Stimulated activated CD8-positive, alpha-beta memory T cell treated with anti-CD3 and anti-CD28 coated beads, Interleukin-12 subunit alpha, Interleukin-12 subunit beta, amount 100 ng/mL, for 4 hours (primary cell): ENCODE measurements at places on chromosomes 3 and 15.

GRCh38 chr15:52193321-52193720, 2.1 kb upstream of the GNB5 start:
- no peak for DNase-seq

DNA sequence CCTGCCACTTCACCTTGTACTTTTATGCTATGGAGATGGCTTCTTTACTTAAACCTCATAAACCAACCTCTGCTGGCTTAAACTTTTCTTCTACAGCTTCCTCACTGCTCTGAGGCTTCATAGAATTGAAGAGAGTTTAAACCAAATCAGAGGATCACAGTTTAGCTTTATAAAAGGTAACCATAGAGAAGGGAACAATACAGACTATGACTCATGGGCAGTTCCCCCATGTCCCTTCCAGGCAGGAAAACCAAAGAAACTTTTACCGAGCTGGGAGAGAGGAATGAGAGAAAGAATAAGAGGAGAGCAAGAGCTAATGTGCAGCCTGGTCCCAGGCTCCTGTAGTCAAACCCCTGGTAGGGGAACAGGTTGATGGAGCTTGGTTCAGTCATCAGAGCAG, 53.9 kb upstream of the NEDD4 start:
- no peak for DNase-seq

- no peak for DNase-seq
Observed at GRCh38 chr15:77515613-77516012, 94.9 kb downstream of the HMG20A start.

DNA sequence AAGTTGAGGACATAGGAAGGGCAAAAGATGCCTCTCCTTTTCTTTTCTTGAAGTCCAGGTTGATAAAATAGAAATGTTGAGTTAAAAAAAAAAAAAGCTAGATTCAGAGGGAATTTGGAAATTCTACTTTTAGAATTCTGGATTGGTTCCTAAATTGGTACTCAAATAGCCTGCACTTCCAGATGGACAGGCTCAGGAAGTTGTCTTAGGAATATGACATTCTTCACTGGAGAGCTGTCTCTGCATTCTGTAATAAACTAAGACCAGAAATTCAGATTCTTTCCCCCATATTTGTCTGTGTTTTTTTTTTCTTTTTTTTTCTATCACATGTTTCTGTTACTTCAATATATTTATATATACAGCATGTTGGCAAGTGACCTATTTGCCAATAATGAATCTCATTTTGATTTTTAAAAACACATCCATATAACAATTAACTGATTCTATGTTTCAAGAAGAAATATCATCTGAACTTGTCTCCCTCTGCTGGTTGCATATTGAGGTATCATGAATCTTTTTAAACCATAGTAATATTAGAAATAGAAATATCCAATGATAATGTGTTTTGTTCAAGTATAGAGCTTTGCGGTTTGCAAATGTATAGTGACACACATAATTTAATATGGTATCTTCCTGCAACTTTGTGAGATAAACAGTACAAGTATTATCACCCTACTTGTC, 8.5 kb upstream of the LSAMP start:
- DNase-seq: no peak

- DNase-seq: no peak
Observed at GRCh38 chr3:168531116-168531515, 435.4 kb upstream of the GOLIM4 start.

DNA sequence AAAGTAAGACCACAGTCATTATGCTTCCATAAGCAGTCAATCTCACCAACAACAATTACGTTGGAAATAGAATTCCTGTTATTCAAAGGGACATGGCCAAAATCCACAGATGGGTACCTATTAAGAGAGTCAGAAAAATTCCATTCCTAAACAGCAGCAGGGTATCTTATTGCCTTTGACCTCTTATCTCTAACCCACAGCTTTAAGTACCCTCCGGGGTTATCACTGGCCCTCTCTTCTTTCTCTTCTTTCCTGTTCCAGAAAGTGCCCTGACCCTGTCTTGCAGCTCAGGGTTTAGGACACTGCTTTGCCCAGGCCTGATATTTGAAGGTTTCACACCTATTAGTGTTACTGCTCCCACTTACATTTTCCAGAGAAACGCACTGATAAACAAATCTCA, 428.7 kb downstream of the TBC1D5 start:
- DNase-seq: no peak

GRCh38 chr3:140898340-140899180, 43.1 kb upstream of the SLC25A36 start:
- DNase-seq: no peak

GRCh38 chr15:101496198-101496986, 6.9 kb upstream of the PCSK6 start:
- no peak for DNase-seq

DNA sequence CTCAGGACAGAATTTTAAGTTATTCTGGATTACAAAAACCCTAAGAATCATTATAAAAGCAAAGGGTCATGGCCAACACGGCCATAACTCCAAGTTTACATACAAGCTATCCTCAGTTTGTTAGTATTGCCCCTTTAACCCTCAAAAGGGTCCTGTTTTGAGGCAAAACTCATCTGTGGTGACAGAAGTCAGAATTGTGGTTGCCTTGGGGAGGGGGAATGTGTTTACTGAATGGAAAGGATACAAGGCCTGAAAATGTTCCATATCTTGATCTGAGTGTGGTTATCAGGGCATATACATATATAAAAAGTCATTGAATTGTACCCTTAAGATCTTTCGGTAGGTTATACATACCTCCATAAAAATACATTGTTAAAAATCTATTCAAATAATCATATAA, 2.1 kb downstream of the SFMBT1 start:
- DNase-seq: no peak
